ENCODE measurements at places on chromosomes 5 and 9.

DNA sequence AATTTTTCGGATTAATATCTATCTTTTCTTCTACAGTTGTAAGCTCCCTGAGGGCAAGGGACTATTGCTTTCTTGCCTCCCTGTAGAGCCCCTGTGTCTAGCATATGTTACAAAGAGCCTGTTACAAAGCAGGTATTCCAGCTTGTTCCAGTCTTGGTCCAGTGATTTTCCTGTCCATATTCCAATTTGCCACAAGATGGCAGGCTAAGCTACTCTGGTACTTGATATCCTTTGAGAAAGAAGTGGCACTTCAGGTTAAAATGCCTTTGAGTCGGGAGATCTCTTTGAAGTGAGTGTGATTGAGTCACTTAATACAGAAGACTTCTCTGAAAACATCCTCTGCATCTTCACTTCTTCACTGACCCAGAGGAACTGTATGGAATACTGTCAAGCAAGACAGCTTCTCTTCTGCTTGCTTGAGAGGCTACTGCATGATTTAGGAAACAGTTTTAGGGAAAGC, 24.5 kb downstream of the CAVIN4 start:
- peak; percentile 60 for DNase-seq

DNA sequence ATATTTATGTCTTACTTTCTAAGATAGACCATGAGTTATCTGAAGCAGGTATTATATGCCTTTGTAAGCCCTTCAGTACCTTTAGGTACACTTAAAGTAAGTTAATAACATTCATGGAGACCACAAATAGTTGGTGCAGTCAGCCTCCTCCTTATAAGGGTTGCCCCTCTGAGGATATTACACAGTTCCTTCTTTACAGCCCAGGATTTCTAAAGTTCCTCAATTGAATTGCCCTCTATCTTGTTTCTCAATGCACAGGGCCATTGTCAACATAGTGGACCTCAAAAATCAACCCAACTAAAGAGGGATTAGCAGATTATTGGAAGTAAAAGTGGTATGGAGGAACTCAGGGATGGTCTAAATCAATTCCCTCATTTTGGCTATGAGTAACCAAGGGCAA, 50.3 kb downstream of the HMHB1 start:
- no peak for DNase-seq

- no peak for DNase-seq
Observed at GRCh38 chr5:10593531-10594181, 29.8 kb downstream of the ANKRD33B start.

DNA sequence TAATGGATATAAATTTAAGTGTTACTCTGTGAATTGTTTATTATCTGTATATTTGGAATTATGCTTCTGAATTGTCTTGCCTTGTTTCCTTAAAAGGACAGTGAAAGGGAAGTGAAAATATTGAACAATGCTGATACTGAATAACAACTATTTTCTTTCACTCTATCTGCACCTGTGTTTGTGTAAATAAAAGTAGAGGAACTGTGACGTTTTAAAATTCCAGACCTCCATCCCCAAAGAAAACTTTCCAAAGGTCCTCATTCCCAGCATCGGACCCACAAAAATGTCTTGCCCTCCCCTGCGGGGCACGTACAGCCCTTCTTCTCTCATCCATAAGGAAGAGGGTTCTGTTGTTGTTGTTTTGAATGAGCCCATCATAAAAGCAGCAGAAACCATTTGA, 100.0 kb downstream of the NLN start:
- no peak for DNase-seq

- DNase-seq = no peak
Observed at GRCh38 chr9:89956331-89956730, 351.5 kb downstream of the GADD45G start.

GRCh38 chr9:134809826-134810225, 70.8 kb upstream of the FCN2 start:
- no peak for DNase-seq

DNA sequence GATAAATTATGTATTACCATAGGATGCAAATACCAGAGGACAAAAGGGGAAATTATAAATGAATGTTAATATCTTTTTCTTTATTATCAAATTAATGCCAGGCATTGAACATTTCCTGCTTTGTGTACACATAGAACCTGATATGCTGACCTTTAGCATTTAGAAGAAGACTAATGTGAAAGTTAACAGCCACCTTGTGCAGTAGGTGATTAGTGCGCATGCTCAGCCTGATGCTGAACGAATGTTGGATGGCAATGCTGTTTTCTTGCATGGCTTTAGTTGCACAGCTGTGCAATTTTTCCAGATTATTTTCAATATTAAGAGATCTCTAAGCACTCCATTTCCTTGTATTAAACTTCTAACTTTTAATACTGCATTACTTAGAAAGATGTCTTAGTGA, 45.5 kb downstream of the CCNH start:
- DNase-seq = no peak

DNA sequence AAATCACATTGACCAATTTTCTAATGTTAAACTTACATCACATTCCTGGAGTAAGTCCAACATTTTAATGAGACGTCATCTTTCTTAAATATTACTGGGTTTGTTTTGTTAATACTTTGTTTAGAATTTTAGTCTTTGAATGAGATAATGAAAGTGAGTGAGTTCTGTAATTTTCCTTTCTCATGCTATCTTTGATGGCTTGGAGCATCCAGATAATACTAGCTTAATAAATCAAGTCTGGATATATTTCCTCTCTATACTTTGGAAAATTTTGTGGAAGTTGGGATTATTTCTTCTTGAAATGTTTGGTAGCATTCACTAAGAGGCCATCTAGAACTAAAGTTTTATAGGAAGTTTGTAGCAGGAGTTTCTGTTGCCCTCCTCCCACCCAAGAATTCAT, 90.8 kb upstream of the IL7R start:
- DNase-seq = no peak

- peak; percentile 59 for DNase-seq
Observed at GRCh38 chr5:61280205-61280604, 51.9 kb upstream of the ZSWIM6 start.

GRCh38 chr9:26551451-26551850, 341.2 kb downstream of the CAAP1 start:
- DNase-seq = no peak

DNA sequence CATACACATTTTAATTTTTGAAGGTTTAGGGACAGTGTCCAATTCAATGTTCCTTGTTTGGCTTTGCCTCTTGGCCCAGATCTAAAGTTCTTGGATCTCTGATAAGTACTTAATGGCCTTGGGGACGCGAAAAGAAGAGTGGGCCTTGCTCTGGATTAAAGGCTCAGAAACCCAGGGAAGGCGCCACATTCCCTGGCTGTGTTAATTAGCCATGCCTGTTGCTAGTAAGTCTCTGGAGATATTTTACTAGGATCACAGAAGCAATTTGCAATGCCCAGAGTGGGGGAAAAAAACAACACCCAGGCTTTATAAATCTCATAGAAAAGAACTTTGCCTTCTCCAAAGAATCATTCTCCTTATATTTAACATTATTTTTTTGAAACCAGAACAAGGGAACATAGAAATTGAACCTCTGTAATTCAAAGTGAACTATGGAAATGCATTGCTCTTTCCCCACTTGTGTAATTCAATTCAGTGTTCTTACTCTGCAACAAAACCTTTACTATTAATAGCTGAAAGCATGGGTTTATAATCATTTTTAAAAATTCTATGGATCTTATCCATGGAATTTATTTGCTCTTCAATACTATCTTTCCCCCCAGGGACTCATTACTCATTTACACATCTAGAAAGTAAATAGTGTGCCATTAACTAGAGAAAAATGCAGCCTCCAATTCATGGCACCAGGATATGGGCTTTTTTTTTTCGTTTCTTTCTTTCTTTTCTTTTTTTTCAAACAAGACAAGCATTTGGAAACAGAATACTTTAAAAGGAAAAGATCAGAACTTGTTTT, 172.2 kb upstream of the ANKRD55 start:
- DNase-seq = no peak

- DNase-seq = peak; percentile 63
Observed at GRCh38 chr9:136544548-136544963, 1.3 kb downstream of the NOTCH1 start.

GRCh38 chr9:113582698-113583200, 119.2 kb downstream of the RGS3 start:
- no peak for DNase-seq

- no peak for DNase-seq
Observed at GRCh38 chr5:54753034-54753433, 232.4 kb downstream of the ESM1 start.

- no peak for DNase-seq
Observed at GRCh38 chr5:122030251-122030650, 47.8 kb downstream of the LOX start.

Measured in NCI-H2171 (cell line).